Left cardiac atrium (tissue), 4 donors: ENCODE measurements at places on chromosomes 12 and 14. TPM values are rescaled to one million over a fixed set of nuclear protein-coding genes. Genes with fewer than 3 reads are reported as not detected.

- no peak for DNase-seq
Measured at GRCh38 chr14:63933711-63934110, 80.9 kb downstream of the SYNE2 start.

Gene FGD4
- 16.0 TPM for total RNA-seq

Gene ARG2
- total RNA-seq, result 1.2 TPM

DNA sequence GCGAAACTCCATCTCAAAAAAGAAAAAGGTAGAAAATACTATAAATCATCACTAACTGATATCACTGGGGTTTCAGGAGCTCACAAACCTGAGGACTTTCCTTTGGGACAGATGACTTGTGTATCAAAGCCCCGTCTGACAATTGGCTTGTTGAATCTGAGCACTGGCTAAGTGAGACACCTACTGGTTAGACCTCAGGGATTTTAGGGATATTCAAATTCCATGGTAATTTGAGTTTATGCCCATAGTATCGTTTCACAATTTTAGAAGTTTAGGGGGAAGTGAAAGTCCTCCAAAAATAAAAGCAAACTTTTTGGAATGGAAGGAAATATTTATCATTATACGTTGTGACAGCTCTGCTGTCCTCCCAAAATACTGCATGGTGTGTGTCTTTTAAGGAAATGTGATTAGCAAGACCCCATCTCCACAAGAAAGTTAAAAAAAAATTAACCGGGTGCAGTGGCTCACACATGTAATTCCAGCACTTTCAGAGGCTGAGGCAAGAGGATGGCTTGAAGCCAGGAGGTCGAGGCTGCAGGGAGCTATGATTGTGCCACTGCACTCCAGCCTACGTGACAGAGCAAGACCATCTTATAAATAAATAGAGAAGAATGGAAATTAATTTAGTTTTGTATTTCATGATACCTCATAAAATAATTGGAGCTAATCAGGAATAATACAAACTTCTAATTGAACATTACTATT is 49.2 kb downstream of the FBXL14 start:
- peak; percentile 40 for DNase-seq

Gene TRAF3
- total RNA-seq, result 12.2 TPM

- no peak for DNase-seq
Measured at GRCh38 chr12:104643093-104643818, 186.5 kb downstream of the CHST11 start.

DNA sequence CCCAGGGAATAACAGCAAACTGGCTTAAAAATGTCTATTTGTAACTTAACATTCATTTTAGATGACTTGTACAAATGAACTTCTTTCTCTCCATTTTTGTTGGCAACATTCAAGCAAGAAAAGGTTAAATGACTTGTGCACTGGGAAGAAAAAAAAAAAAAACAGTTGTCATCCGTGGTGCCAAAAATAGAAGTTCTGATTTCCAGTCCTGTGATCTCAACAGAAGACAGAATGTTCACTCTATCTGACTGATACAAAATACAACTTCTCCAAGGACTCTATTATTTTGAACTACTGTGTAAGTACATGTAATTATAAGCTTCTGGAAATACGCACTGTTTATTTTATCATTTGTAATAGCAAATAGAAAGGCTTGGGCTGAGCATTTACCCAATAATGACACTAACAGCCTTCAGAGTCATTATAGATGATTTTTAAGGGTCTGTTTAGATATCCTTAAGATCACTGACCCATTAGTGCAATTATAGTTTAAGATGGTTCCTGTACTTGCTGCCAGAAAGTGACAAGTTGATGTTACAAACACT is 59.9 kb downstream of the LIN7A start:
- DNase-seq, result no peak

DNA sequence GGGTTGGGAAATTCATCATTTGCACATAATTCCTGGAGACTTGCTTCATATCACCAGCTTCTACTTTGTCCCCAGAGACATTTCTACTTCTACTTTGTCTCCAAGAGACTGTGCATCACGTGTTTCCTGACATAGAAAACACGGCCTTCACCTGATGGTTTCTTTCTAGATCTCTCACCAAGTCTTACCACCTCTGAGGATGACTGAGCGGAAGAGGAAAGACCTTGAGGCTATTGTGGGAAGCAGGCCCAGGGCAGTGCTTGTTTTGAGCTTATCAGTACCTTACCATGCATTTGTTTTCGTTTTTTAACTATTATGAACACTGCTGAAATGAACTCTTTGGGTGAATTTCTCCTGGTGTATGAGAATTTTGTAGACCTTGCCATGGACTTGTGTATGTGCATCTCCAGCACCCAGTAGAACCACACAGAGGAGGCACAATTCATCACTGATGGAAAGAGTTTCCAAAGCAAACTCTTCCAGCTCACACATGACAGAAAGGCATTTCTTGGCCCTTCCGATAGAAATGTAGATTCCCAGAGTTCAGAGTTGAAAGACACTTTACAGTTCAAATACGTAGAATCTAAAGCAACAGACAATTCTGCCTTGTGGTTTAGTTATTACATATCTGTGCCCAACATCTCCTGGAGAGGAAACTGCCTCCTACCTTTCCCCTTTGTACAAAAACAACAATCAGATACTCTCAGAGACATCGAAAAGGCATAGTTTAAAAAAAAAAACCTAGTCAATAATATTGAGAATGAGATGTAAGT is 434.7 kb downstream of the FUT8 start:
- no peak for DNase-seq

Gene MFAP5
- total RNA-seq, result 64.8 TPM
